ENCODE measurements at places on chromosomes 13 and 19.
A peak's percentile ranks its signal among the peaks of the same experiment; 100 is the strongest.

DNA sequence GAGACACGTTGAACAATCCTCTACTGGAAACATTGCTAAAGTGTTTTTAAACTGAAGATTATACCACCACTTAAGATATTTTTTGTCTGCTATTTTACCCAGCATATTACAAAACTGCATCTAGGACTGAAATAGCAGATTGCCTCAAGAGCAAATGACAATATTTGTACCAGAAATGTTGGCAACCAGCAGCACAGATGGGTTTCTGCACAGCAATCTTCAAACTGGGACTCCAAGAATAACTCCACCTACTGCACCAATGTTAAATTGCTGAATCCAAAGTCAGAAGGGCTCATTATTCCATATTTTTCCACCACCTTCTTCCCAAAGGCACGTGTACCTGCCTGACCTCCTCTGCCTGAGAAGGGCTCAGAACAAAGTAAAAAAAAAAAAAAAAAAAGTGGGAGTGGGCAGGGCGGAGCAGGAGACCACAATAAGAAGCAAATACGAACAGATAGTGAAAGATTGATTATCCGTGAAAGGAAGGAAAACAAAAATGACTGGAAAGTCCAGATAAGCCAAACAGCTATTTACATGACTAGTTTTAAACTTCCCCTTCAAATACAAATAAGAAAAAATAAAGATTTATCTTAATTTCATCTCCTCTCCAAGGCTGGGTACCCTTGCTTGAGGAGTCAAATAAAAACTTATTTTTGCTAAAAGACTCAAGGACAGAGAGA is 79.4 kb downstream of the FOXO1 start:
- no peak for DNase-seq

- DNase-seq, result no peak
Measured at GRCh38 chr19:18594824-18595373, 6.3 kb downstream of the REX1BD start.

GRCh38 chr19:43533546-43534304 is 737 bp downstream of the ZNF575 start:
- DNase-seq, result peak; percentile 96

GRCh38 chr19:55340784-55341147 is 1.1 kb downstream of the KMT5C start:
- no peak for DNase-seq

DNA sequence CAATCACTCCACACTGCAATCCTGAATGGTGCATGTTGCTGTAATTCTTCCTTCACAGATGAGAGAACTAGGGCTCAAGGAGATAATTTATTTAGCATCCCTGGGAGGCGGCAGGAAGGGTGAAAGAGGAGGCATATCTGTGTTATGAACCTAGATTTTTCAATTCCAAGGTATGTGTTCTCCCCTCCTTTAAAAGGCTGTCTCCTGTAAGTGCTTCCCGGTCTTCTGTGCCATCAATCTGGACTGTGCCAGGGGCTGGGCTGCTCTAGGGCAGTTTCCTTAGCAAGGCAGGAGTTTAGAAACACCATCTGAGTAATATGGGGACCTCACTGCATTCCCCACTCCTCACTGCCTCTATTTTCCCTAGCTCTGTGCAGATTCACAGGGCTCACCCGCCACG is 185.0 kb downstream of the RFC3 start:
- no peak for DNase-seq

DNA sequence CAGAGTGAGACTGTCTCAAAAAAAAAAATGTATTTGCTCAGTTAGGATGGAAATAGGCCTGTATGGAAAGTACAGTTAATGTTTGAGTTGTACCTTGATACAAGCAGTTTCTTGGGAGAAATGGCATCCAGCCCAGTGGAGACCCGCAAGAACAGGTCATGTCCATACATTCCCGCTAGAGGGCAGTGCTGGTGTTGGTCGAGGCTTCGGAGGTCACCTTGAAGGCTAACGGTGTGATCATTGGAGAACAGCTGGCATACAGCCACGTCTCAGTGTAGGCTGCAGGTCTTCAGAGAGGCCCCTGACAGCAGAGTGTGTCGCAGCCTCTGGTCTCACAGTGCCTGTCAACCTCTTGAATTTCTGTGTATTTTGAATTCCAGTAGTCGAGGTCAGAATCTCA is 7.5 kb downstream of the ZNF610 start:
- peak; percentile 42 for DNase-seq

DNA sequence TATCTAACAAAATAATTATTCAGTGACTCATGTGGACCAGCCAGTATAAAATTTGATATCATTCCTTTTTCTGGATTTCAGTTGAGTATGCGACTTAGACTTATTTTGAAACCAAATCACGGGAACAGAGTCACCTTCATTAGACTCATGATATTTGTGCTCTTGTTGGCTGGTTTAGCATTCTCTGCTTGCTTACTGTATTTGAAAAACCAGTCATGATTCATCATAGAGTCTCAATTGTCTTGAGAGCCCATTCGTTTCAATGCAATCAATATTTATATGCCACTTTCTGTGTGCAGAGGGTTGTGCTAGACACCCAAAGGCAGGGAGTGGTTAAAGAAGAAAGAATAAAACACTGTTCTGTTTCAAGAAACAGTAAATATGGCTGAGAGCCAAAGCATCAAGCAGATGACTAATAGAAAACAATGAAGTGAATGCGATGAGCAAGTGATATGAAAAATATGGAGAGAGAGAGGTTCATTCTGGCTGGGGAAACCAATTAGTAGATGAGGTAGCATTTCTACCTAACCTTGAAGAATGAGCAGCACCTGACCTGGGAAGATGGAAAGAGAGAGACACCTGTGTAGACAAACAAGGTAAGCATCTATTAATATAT is 99.6 kb upstream of the MBNL2 start:
- DNase-seq, result no peak

DNA sequence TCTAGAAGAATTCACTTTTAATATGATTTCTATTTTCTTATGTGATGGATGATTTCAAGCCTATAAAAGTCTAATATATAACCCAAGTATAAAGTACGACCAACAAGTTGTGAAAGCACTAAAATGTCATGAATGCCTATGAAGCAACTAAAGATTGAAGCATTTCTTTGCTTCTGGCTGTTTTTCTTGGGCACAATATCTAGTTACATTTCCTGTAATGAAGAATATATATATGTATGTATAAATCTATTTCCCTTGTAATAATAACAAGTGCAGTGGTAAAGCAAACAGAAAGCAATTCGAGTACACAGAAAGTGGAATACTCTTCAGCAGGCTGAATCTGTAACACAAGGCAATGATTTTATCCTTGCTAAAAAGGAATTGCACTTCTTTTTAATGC is 5.4 kb downstream of the PCDH20 start:
- DNase-seq, result no peak

GRCh38 chr19:29118389-29118788 is 94.6 kb downstream of the UQCRFS1 start:
- no peak for DNase-seq

DNA sequence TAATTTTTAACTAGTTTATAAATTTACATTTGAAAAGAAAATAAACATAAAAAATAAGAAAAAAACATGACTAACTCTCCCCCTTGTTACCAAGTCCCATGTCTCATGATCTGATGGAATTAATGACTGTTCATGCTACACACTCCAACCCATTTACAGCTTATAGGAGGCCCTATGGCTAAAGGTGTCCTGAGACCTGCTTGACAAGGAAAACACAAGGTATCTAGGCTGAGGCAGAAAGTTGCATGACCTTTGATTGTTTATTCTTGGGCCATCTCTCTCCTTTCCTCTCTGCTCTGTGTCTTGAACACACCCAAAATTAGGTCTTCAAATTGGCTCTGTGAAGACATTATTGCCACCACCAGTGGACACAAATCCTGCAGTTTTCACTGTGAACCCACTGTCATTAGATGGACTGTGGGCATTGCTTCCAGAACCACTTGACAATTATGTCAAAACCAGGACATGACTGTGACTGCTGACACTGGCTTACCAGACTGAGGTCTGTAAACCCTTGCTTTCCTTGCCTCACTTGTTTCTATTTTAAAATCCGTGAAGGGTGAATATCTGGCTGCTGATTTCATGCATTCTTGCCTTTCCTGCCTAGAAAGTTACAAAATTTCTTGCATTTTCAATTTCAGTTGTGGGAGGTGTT is 386.5 kb upstream of the SPRY2 start:
- DNase-seq, result no peak

DNA sequence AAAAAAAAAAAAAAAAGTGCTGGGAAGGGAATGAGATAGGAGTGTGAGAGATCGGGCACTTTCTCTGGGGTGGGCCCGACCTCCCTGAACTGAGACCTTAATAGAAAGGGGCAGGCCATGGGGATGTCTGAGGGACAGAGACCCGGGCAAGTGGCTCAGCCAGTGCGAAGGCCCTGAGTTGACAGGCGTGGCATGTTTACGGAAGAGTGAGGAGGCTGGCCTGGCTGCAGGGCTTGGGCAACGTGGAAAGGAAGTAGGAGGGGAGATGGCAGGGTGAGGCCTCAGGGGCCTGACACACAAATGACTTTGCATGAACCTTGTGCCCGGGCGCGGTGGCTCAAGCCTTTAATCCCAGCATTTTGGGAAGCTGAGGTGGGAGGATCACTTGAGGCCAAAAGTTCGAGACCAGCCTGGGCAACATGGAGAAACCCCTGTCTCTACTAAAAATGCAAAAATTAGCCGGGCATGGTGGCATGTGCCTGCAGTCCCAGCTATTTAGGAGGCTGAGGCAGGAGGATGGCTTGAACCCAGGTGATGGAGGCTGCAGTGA is 13.9 kb downstream of the FCHO1 start:
- DNase-seq, result no peak

DNA sequence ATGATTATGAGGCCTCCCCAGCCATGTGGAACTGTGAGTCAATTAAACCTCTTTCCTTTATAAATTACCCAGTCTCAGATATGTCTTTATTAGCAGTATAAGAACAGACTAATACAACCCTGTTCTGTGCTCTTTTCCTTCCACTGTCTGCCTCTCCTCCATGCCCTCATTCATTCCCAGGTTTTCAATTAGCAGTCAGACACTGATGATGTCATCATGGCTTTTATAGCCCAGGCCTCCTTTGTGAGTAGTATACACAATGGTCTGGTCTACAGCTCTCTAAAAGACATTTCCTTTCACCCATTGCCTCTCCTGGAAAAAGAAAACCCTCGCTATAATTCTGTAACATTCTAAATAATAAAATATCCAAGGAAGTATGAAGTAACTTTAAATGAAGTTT is 25.5 kb downstream of the FGF14 start:
- DNase-seq, result no peak

- no peak for DNase-seq
Measured at GRCh38 chr19:45940515-45940805, 25.9 kb upstream of the NANOS2 start.

- no peak for DNase-seq
Measured at GRCh38 chr13:97346561-97347254, 87.3 kb upstream of the RAP2A start.

DNA sequence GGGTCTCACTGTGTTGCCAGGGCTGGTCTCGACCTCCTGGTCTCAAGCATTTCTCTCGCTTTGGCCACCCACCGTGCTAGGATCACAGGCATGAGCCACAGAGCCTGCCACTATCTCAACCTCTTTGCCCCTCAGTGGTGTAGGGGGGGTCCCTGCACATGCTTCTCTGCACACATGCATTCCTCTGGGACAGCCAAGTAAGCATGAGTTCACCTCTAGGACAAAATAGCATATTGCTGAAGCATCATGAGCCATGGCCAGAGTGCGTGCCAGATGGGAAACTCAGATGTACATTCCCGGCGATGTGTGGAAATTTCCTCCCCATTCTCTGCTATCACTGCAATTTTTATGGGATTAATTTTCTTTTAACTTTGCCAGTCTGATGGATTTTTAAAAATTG is 23.1 kb downstream of the CHAF1A start:
- no peak for DNase-seq

DNA sequence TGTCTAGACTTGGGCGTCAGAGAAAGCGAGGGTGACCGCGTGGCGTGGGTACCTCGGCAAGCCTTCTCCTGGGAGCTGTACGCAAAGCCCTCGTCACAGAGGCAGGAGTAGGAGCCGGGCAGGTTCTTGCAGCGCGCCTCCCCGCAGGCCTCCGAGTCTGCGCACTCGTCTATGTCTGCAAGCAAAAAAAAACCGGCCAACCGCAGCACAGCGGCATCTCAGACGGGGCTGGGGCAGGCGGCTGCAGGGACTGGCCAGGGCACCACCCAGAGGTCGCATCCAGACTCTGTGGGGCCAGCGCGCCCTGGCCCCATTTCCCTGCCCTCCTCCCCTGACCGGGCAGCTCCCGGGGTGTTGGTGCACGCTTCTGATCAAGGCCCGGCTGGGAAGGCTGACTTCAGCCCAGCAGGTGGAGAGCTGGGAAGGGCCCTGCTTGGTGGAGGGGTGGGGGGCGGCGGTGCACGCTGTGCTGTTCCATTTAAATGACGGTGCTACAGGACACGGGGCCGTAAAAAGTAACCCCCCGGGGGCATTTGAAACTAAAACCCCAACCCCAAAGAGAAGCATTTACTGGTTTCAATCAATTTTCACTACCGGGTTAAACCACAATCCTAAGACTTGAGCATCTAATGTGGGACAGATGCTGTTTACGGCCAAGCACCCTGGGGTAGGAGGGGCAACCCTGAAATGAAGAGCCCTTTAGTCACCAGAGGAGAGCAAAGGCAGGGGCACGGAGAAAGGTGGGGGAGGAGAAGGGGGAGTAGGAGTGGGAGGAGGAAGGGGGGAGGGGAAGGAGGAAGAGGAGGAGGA is 28.2 kb downstream of the GAS6 start:
- no peak for DNase-seq

DNA sequence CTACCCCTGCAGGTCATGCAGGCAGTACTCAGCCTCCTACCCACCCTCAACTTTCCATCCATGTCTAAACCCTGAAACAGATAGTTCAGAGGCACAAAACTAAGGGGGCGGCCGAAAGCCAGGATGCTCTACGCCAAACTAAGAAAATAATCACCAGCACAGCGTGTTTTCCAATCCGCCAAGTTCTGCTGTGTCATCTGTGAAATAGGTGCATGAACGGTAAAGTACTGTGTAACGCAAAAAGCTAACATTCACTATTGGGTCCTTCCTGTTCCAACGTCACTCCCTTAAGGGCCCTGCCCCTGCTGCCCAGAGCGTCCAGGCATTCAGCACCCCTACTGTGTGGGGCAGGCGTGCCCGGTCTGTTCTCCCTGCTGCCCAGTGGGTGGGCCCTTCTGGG is 12.2 kb upstream of the TIMM44 start:
- DNase-seq, result no peak

DNA sequence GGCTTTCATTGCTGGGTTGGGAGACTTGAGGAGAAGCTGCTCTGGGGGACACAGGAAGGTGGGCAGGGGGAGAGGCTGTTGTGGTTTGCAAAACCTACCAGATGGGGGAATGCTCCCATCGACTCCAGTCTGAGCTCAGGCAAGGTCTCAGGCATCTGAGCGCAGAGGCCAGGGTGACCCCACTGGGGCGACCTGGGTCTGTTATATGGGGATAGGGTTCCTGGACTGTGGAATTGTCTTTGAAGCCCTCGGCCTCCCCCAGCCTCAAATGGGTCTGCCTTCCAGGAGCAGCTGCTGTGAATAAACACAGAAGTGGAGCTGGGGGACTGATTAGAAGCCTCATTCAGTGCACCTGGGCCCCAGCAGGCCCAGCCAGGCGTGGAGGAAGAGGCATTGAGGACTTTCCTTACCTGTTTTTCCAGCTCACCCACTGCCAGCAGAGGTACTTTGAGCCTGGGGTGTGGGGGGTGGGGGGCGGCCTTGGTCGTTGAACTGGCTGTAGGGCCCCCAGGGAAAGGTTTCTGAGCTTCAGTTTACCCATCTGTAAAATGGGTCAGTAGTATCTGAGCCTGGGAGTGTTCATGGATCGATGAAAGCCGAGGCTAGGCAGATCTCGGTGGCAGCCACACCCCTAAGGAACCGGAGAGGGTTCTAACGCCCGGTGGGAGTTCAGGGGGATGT is 1.4 kb downstream of the CERS4 start:
- no peak for DNase-seq

GRCh38 chr13:75362026-75362425 is 119.9 kb downstream of the TBC1D4 start:
- no peak for DNase-seq

Measured in activated CD4-positive, alpha-beta T cell treated with anti-CD3 and anti-CD28 coated beads for 4 hours (primary cell).